Temporal lobe (tissue), 4 donors: ENCODE measurements at places on chromosomes 5 and 9. TPM values are rescaled to one million over a fixed set of nuclear protein-coding genes. Genes with fewer than 3 reads are reported as not detected.

The ECM2 gene
- total RNA-seq, result 5.2 TPM

The PDE6A gene
- total RNA-seq, result not detected

The MEGF10 gene
- total RNA-seq, result 19.7 TPM

The PCDHGB6 gene
- total RNA-seq, result 12.5 TPM

The PALM2AKAP2 gene
- total RNA-seq, result 2.5 TPM

The CER1 gene
- total RNA-seq, result not detected

The NDUFAF2 gene
- total RNA-seq, result 25.6 TPM

The IL13 gene
- not detected for total RNA-seq

The TOR1A gene
- 20.7 TPM for total RNA-seq

The OBP2B gene
- total RNA-seq, result not detected

The SLC4A9 gene
- under 0.01 TPM for total RNA-seq

The SPATA24 gene
- total RNA-seq, result 3.7 TPM

The KIF3A gene
- 75.0 TPM for total RNA-seq

The IFNK gene
- not detected for total RNA-seq

The C5orf47 gene
- 0.25 TPM for total RNA-seq
